ENCODE measurements at places on chromosomes 6 and 20.

- no peak for DNase-seq
Observed at GRCh38 chr20:20261159-20261558, 106.7 kb upstream of the INSM1 start.

GRCh38 chr20:57844626-57845596, 135.1 kb upstream of the PMEPA1 start:
- DNase-seq: no peak

DNA sequence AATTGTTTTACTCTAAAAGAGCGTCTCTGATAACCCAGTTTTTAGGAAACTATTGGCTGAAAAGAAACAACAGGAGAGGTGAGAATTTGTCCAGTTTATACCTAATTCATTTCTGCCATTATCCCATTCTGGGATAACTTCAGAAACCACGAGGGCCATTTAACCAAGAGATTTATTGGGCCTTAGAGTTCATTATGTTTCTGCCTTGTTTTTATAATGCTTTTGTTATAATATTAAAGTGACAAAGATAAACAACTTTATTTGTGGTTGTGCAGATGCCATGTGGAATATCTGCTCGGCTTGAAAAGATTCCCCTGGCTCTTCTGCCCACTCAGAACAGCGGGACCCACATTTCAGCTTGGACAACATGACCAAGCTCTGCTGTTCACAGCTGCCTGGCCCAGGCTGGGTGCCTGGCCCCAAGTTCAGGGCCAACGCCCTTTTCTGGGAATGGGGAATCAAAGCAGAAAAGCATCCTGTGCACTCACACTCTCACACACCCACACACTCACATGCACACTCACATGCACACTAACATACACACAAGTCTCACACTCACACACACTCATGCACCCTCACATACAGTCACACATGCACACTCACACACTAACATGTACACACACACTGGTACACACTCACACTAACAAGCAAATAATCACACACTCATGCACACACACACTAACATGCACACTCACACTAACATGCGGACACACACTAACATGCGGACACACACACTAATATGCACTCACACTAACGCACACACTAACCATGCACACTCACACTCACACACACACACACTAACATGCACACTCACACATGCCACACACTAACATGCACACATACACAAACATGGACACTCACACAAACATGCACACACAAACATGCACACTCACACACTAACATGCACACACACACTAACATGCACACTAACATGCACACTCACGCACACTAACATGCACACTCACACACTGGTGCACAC, 86.7 kb upstream of the NEDD9 start:
- DNase-seq: no peak

GRCh38 chr6:133415262-133415661, 174.1 kb downstream of the EYA4 start:
- no peak for DNase-seq

GRCh38 chr20:49937027-49937929, 1.1 kb downstream of the RNF114 start:
- DNase-seq: no peak

DNA sequence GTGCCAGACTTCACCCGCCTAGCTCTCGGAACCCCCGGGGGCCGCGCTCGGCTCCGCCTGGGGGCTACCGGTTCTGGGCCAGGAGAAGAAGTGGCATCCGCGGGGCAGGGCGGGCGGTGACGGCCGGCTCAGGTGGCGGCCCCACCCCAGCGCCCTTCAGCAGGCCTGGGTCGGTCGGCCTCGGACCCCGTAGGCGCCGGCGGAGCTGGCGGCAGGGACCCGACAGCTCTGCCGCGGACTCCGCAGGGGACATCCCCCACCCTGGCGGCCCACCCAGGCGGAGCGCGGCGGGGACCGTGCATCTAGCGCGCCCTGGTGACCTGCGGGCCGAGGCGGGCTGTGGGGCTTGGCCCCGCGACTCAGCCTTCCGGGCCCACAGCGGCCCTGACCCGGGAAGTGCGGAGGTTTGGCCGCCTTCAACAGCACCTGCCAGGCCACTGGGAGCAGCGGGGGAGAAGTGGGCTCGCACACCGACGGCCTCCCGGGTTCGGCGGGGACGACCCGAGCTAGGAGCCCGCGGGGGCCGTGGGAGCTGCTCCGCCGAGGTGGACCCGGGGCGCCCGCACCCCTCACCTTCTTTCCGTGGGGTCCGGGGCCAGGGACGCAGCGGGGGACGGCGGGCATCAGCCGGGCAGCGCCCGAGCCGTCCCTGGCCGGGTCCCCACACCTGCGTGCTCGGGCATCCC, 87.1 kb downstream of the TMEM242 start:
- no peak for DNase-seq

GRCh38 chr6:84249724-84250123, 22.3 kb upstream of the CEP162 start:
- DNase-seq: no peak

GRCh38 chr6:24738741-24739140, 19.8 kb upstream of the C6orf62 start:
- DNase-seq: no peak

GRCh38 chr20:43545837-43546578, 12.8 kb upstream of the SGK2 start:
- DNase-seq: no peak

GRCh38 chr6:148516217-148516616, 173.6 kb downstream of the SASH1 start:
- DNase-seq: no peak

DNA sequence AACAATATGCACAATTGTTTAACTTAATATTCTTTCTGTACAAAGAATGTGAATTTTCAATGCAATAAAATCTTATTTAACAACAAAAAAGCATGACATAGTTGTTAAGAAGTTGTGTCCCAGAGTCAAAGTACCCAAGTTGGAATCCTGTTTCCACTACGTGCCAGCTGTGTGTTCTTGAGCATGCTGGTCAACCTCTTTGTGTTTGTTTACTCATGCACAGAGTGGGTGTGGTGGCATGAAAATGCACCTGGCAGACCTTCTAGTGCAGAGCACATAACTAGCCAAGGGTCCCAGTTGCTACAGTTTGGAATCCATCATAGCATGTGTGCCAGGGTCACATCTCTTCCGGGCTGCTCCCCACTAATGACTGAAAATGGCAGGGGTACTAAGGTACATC, 24.7 kb upstream of the MOCS1 start:
- DNase-seq: no peak

GRCh38 chr6:20661721-20662120, 127.5 kb downstream of the CDKAL1 start:
- DNase-seq: no peak

DNA sequence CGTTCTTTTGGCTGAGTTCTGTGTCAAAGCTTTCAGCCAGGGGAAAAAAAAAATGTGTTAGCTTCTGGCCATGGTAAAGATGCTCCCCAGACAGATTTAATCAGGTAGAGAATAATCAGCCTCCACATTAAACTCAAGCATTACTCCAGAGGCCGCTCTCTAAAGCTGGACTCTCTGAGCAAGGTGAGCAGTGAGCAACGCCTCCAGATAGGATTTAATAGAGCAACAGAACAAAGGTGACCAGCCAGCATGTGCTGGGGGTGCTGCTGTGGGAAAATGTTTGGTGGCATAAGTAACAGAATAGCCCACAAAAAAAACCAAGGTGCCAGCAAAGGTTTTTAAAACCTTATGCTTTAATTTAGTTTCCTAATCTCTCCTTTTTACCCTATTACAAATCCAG, 103.5 kb upstream of the TRAF3IP2 start:
- no peak for DNase-seq

GRCh38 chr6:1049900-1050299, 262.0 kb upstream of the FOXQ1 start:
- no peak for DNase-seq

GRCh38 chr20:50403565-50404418, 106.4 kb upstream of the PTPN1 start:
- DNase-seq: no peak

GRCh38 chr20:61505508-61505907, 253.4 kb downstream of the CDH4 start:
- no peak for DNase-seq

GRCh38 chr20:1401451-1401907, 8.6 kb upstream of the FKBP1A start:
- DNase-seq: no peak

- DNase-seq: no peak
Observed at GRCh38 chr6:148464319-148465010, 121.8 kb downstream of the SASH1 start.

GRCh38 chr6:16757332-16757731, 3.9 kb downstream of the ATXN1 start:
- no peak for DNase-seq

- no peak for DNase-seq
Observed at GRCh38 chr6:72421387-72421786, 200.5 kb upstream of the KCNQ5 start.

DNA sequence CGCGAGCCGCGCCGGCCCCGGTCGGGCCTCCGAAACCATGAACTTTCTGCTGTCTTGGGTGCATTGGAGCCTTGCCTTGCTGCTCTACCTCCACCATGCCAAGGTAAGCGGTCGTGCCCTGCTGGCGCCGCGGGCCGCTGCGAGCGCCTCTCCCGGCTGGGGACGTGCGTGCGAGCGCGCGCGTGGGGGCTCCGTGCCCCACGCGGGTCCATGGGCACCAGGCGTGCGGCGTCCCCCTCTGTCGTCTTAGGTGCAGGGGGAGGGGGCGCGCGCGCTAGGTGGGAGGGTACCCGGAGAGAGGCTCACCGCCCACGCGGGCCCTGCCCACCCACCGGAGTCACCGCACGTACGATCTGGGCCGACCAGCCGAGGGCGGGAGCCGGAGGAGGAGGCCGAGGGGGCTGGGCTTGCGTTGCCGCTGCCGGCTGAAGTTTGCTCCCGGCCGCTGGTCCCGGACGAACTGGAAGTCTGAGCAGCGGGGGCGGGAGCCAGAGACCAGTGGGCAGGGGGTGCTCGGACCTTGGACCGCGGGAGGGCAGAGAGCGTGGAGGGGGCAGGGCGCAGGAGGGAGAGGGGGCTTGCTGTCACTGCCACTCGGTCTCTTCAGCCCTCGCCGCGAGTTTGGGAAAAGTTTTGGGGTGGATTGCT, 1.3 kb downstream of the VEGFA start:
- DNase-seq: no peak

GRCh38 chr6:157097255-157097955, 225.9 kb downstream of the TMEM242 start:
- no peak for DNase-seq

DNA sequence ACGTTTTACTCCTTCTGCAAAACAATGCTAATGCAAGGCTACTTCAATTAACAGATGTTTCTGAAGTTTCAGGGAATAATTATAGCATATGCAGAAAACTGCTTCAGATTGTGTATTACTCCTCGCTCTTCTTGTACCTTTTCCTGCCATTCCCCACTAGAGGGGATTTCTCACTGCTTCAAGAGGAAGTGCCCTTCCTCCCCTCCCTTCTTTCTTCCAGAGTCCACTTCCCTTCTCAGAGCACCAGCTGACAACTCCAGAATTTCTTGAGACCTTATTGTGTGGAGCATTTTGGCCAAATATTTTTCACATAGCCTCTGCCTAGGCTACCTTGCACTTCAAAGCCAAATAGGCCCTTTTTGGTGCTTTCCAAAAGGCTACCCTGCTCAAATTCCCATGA, 12.7 kb upstream of the MCUR1 start:
- no peak for DNase-seq

DNA sequence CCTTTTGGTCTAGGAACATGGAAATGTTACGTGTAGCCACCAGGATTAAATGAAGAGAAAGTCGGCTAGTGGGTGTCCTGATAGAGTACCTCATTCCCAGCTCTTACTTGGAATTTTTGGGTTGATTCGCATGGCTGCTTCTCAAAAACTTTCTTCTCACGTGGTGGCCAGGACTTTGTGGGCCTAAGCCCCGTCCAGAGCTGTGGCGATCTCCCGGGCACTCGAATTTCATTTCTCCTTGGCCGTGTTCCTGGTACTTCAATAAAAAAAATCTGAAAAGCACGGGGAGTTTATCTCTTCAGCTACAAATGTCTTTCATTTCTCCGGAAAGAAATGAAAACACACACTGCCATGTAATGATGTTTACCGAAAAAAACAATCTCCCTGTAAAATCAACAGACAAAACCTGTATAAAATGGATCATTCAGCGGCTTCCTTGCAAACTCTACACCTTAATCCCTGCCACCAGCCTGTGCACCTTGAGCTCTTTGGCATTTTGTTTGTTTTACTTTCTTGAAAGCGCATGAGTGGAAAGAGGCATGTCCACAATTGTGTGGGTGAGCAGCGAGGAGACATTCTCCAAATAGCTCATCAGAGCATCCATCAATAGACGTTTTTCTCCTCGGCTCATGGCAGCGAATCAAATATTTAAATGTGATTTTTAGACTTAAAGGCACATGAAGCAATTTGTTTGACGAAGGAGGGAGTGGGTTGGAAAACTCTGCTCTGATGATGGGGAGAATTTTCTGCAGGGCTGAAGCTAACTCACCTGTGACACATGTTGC, 173.1 kb downstream of the TFAP2C start:
- no peak for DNase-seq

DNA sequence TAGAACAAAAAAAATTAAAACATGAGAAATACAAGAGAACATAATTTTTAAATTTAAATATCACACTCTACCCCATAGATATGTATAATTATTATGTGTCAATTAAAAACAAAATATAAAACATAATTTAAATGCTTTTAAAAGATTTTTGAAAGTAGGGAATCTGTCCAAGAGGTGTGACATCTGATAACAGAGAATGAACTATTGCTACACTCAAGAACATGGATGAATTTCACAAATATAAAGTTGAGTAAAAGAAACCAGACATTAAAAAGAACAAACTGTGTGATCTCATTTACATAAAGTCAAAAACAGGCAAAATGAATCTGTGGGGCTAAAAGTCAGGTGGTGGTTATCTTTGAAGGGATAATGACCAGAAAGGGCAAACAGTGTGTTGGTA, 106.5 kb upstream of the COL21A1 start:
- DNase-seq: no peak

DNA sequence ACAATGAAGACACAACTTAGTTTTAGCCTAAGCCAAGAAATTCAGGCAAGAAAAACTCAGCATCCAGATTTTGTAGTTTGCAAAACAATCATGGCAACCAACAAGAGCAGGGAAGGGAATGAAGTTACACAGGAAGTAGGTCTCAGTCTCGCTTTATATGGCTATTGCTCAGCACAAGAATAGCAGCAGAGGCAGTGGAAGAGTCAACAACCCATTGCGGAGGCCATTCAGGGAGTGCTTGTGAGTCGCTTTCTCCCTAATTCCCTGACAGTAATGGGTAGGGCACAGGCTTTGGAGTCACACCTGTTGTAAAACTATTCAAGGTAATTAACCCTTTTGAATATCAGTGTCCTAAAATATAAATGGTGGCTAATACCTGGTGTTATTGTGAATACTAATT, 238.5 kb downstream of the HDGFL1 start:
- no peak for DNase-seq
